AG10803 (cell line): ENCODE measurements at places on chromosomes 6 and 20.

DNA sequence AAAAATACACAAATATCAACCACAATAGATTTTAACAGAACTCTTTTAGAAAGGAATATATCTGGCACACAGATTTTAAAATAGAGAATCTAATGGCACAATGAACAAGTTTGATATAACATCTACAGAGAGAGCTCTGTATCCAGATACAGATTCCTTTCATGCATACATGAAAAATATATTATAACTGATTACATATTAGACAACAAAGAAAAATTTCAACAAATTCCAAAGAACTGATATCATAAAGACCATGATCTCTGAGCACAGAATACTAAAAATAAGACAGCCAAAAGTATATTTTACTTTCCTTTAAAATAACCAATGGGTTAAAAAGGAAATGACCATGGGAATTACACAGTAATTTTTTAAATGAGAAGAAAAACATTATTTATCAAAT is 74.1 kb upstream of the MAP7 start:
- no peak for DNase-seq

GRCh38 chr6:18243302-18243893 is 20.9 kb downstream of the DEK start:
- no peak for DNase-seq

- DNase-seq: no peak
Observed at GRCh38 chr6:160004419-160005175, 35.7 kb downstream of the IGF2R start.

DNA sequence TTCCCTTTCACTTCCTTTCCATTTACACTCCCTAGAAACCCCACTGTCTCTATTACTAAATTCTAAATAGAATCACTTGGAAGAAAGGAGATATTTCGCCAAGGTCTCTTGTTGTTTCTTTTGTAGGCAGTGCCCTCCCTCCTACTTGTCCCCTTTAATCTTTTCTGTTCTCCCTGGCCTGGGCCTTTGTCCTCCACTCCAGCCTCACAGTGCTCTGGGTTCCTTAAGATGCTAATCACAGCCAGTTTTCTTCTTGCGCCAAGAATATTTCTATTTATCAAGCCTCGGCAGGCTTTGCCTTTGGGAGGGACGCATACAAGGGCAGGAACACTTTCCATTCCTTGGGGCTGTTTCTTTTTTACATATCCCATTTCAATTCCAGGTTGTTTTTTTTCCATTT is 520.6 kb upstream of the CHD6 start:
- DNase-seq: no peak

DNA sequence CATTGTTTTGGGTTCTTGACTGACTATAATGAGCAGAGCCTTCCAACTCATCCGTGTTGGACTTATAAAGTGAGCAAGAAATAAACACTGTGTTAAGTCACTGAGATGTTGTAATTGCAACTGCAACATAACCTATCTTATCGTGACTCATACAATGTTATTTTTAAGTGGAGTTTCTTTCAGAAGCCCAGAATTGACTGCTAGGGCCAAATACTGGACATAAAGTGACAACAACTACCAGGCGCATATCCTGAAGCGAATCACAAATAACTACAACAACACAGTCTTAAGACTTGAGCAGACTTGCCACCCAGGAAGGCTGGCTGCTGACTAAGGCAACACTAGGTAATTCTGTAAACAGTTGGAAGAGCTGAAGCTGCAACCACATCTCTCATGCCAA is 326.6 kb downstream of the COL12A1 start:
- peak; percentile 82 for DNase-seq

DNA sequence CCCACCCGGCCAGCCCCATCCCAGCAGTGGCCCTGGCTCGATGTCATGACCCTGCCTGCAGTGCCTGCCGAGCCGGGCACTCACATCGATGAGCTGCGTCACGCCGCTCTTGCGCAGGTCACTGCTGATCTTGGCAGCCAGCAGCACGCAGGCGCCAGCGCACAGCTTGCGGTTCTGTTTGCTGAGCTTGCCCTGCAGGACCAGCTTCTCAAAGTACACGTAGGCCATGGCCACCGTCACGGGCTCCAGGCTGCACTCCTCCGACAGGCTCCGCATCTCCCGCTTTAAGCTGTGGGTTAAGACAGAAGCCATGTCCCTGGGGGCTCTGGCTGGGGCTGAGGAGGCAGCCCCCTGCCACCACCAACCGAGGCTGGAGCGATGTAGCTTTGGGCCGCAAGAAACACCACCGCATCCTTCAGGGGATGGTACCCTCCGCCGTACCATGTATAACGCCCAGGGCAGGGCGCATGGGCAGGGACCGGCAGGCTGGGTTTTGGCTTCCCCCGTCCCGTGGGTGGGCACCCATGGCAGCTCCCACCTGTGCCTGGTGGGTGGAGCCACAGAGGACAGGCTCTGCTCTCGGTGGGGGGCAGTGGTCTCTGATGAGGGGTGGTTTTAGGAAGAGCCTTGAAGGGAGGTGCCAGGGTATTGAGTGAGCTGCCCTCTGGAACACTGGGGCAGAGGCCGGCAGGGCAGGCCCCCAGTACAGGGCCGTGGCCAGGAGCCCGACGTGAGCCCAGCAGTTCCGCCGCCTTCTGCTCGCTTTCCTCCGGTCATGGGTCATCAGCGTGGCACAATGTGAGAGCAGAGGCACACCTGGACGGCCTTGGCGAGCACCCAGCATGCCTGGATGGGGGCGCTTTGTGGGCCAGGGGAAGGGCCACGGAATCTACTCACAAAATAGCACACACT is 4.5 kb downstream of the RPS21 start:
- DNase-seq: no peak

DNA sequence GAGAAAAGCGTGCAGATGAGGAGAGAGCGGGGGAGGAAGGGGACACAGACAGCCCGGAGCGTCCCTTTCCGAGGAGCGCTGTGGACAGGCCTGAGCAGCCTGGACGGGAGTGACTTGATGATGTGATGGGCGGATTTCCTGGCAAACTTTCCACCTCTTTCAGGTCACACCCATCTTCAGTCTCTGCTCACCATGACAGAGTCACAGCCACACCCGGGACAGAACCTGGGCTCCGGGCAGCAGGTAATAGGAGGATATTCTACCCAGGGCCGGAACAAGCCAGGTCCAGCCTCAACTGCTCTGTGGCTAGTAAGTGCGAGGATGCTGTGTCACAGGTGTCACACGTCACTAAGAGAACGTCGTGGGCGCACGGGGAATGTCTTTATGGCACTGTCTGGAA is 84.3 kb downstream of the THBS2 start:
- peak; percentile 28 for DNase-seq

DNA sequence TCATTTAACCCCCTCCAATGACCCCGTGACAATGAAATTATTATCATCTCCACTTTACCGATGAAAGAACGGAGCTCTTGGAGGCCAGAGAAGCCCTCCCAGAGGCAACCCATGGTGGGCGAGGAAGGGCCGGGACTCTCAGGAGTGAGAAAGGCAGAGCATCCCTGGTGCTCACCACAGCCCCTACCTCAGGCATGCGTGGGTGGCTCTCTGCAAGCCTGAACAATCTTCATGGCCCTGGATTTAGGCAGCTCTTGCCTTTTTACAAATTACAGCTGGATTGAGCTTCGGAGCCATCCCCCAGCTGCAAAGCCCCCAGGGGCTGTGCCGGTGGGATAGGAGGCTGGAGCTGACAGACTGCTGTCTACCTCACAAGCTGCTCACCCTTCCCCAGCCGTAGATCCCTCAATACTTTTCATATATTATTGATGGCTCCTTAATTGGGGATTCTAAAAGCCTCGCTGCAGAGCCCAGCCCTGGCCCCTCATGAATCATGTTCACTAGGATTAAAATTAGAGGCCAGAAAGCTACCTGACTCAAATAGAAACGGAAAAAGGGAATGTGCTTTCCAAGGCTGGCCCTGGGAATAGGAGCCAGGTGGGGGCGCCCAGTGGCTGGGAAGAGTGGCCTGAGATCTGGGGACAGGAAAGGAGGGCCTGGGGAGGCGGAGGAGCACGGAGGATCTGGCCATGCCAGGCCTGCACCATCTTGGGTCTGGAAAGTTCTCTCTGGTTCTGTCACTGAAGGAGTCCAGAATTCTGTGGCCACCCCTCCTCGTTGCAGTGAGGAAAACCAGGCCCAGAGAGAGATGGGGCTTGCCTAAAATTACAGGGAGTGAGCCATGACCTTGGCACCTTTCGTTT is 29.1 kb downstream of the CPNE5 start:
- no peak for DNase-seq

GRCh38 chr6:150978624-150979023 is 113.1 kb downstream of the MTHFD1L start:
- DNase-seq: no peak

DNA sequence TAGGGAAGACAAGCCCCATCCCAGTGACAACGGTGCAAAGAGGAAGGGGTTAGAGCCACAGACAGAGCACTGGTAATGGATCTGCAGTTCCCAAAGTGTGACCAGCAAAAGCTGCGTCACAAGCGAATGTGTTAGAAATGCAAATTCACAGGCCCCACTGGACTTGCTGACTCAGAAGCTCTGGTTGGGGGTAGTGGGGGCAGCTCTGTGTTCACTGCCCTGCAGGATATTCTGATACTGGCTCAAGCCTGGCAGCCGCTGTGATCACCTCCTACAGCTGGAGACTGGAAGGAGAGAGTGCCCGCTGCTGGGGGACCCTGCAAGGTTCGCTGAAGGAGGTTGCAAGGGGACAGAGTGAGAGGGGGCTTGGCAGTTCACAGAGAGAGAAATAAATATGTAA is 179.7 kb upstream of the CDH4 start:
- no peak for DNase-seq

GRCh38 chr20:15976047-15976736 is 597.1 kb downstream of the KIF16B start:
- DNase-seq: no peak

DNA sequence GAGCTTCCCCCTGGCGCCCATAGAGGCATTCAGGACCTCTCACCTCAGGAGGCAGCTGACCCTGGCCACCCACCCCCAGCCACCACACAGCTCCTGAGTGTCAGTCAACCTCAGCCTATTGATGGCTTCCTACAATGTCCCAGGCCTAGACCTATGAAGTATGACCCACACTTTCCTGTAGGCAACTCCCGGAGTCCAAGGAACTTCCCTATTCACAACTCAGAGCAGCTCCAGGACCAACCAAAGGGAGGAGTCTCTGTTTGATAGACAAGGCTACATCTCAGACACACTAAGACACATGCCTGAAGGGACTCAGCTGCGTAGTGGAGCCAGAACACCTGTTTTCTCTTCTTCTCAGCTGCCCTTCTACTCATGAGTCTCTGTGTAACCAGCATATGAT is 169.1 kb downstream of the MAFB start:
- DNase-seq: no peak

GRCh38 chr20:51444467-51444866 is 98.1 kb downstream of the NFATC2 start:
- peak; percentile 75 for DNase-seq

GRCh38 chr20:35551503-35551902 is 9.6 kb downstream of the ERGIC3 start:
- DNase-seq: no peak

GRCh38 chr6:109478841-109479624 is 4.0 kb downstream of the ZBTB24 start:
- DNase-seq: no peak

DNA sequence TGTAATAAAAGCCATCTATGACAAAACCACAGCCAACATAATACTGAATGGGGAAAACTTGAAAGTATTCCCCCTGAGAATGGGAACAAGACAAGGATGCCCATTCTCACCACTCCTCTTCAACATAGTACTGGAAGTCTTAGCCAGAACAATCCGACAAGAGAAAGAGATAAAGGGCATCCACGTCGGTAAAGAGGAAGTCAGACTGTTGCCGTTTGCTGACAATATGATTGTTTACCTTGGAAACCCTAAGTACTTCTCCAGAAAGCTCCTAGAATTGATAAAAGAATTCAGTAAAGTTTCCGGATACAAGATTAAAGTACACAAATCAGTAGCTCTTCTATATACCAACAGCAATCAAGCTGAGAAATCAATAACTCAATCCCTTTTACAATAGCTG is 14.0 kb upstream of the RUNX2 start:
- no peak for DNase-seq

DNA sequence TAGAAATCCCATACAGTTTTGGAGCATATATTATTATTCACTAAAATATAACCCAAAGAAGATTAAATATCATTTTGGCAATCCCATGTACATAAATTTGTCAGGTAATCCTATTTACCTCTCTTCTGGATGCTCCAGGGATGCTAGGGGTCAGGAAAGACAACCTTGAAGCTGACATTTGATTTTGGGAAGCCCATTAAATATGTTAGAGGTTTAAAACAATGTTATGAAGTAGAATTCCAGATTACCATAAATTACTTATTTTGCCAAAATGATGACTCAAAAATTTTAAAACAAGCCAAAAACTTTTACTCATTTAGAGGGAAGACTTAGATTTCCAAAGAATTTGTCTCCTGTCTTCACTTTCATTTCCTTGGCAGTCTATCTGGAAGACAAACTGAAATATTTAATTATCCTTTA is 9.2 kb upstream of the IL22RA2 start:
- no peak for DNase-seq

DNA sequence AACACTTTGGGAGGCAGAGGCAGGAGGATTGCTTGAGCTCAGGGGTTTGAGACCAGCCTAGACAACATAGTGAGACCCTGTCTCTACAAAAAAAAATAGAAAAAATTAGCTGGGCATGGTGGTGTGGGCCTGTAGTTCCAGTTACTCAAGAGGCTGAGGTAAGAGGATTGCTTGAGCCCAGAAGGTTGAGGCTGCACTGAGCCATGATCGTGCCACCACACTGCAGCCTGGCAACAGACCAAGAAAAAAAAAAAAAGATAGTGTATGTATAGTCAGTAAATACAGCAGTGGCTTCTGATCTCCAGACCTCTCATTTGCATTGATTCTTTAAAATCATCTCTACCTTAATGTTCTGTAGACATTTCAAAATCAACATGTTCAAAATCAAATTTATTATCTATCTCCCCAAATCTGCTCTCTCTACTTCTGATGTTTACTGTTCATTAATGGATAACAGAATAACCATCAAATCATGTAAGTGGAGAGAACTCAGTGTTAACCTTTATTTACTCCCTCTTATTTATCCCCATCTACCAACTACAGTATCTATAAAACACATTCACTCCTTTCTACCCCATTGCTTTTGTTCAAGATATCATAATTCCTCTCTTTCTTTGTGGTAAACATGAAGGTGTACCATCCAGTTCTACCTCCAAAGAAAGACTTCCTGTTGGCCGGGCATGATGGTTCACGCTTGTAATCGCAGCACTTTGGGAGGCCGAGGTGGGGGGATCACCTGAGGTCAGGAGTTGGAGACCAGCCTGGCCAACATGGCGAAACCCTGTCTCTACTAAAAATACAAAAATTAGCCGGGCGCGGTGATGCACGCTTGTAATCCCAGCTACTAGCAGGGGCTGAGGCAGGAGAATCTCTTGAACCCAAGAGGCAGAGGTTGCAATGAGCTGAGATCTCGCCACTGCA is 7.7 kb downstream of the PROCR start:
- no peak for DNase-seq

DNA sequence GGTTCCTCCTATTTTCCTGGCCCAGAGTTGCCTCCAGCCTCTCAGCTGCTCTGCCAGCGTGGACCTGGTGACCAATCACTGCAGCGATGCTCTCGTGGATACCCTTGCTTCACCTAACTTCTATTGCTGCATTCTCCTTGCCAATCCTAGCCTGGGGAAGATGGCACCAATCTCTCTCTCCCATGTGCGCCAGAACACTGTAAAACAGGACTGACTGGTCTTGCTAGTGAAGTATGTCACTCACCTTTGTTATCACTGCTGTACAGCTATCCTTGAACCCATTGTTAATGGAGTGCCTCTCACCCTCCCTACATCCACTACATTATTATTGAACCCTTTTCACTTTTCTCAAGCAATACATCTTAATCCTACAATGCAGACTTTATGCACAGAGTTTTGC is 80.1 kb downstream of the LYRM4 start:
- DNase-seq: no peak

GRCh38 chr6:25578538-25578937 is 73.5 kb upstream of the SCGN start:
- DNase-seq: no peak
